HT-29 (cell line): ENCODE measurements at places on chromosomes 4 and X.

- no peak for DNase-seq
These were observed 1882.9 kb upstream of the AGA start for GRCh38 chr4:179325181-179325580.

GRCh38 chr4:140680686-140681085 is 75.5 kb downstream of the TBC1D9 start:
- no peak for DNase-seq

DNA sequence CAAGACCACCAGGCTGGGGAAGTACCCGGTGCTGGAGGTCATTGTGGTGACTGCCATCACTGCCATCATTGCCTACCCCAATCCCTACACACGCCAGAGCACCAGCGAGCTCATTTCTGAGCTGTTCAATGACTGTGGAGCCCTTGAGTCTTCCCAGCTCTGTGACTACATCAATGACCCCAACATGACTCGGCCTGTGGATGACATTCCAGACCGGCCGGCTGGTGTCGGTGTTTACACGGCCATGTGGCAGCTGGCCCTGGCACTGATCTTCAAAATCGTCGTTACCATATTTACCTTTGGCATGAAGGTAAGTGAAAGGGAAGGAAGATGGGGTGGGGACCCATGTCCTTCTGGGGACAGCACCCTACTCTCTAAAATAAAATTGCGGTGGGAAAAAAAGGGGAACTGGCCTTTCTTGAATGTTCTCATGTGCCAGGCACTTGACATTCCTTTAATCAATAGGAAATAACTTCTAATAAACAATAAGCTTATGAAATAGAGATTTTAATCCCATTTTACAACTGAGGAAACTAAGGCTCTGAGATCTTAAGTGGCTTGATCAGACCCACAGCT is 51.6 kb downstream of the CLCN4 start:
- DNase-seq = no peak

- DNase-seq = no peak
These were observed 530.7 kb downstream of the CWH43 start for GRCh38 chr4:49516796-49517195.

- no peak for DNase-seq
These were observed 641.9 kb downstream of the NLGN4X start for GRCh38 chrX:5586726-5587125.

DNA sequence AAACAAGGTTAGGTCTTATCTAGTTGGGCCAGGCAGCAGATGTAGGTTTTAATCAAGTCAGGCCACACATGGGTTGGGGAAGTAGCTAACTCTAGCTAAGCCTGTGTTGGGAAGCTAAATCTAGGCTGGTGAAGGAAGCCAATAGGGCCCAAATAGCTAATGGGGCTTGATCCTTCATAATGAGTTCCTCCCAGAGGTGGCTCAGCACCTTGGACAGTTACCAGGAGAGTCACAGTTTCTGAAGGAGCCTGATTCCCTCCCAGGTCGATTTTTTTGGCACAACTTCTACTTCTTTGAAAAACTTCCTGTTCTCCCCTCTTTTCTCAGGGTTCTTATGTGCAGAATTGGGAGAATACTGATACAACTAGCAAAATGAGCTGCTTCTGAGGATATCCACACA is 242.5 kb upstream of the PRPS2 start:
- peak; percentile 9 for DNase-seq

DNA sequence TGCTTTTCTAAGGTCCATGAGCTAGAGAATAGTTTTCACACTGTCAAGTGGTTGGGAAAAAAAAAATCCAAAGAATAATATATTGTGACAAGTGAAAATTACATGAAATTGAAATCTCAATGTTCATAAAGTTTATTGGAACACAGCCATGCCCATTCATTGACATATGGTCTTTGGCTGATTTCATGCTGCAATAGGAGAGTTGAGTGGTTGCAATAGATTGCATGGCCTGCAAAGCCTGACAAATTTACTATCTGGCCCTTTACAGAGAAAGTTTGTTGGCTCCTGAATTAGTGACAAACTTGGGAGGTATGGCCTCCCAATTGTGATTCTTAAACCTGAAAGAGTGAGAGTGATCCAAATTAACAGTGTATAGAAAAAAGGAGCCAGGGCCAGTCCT is 115.5 kb upstream of the FAM9C start:
- no peak for DNase-seq

DNA sequence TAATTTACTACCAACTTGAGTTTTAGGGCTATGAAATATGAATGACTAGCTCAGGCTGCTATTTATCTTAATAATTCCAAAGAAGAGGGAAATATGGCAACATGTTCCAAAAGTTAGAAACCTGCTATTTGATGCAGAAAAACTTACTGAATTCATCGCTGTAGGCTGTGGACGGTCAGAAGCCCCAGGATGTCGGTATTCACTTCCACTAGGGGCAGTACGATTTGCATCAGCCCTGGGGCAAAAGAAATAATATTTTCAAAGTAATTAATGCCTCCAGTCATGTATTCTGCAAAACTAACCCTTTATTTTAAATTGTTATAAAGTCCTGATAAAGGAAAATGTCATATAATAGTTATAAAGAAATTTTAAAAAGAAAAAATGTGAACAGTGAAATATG is 4.5 kb downstream of the PLRG1 start:
- no peak for DNase-seq

GRCh38 chrX:22666441-22666840 is 333.3 kb upstream of the DDX53 start:
- peak; percentile 53 for DNase-seq

DNA sequence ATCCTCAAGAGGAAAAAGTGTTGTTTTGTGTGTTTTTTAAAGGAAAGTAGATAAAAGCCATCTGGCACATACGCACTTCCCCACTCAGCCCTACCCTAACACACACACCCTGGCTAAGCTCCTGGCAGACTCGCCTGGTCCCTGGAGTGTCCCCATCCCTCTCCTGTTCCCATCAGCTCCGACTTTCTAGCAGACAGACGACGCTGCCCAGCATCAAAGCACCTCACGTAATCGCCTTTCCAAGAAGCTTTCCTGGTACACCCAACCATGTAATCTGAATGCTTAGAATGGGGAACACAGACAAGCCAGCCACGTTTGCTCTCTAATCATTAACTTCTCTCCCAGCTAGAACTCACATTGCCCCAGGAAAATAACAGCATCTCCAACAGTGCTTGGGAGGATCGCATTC is 116.2 kb downstream of the AFAP1 start:
- no peak for DNase-seq

GRCh38 chr4:24637173-24637572 is 52.8 kb upstream of the DHX15 start:
- DNase-seq = no peak

DNA sequence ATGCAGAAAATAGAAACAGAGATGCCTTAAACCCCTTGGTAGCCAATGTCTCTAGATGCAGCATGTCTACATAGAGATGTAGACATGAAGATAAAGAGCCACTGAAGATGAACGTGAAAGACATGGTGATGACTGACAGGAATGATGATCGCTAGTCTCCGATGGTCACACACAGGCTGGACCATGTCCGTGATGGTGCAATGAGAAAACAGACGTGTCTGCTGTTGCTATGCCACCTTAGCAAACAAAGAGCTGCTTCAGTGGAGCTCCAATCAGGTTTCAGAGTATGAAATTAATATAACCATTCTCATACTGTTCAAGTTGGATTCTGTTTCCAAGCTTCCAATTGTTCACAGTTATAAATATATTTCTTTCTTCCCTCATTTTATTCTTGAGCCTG is 256.5 kb downstream of the CAMK2D start:
- DNase-seq = no peak

DNA sequence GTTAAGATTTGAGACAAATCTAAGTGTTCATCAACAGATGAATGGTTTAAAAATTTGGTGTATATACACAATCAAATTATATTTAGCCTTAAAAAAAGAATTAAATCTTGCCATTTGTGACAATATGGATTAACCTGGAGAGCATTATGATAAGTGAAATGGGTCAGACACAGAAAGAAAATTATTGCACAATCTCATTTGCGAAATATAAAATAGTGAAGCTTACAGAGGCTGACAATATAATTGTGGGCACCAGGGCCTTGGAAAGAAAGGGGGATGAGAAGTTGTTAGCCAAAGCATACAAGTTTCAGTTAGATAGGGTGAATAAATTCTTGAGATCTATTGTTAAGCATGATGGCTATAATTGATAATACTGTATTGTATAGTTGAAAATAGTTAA is 883.0 kb downstream of the TECRL start:
- no peak for DNase-seq

DNA sequence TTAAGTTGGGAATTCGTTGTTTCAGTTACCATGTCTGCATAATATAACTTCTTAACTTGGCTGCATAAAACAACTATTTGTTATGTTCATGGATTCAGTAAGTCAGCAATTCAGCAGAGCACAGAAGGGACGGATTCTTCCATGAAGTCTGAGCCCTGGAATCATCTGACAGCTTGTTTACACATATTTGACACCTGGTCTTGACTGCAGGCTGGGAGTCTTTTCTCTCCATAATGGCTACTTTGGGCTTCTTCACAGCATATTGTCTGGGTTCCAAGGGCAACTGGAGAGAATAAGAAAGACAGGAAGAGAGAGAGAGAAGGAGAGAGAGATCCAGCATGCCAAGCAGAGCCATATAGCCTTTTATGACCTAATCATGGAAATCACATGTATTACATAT is 23.1 kb downstream of the CENPC start:
- no peak for DNase-seq

DNA sequence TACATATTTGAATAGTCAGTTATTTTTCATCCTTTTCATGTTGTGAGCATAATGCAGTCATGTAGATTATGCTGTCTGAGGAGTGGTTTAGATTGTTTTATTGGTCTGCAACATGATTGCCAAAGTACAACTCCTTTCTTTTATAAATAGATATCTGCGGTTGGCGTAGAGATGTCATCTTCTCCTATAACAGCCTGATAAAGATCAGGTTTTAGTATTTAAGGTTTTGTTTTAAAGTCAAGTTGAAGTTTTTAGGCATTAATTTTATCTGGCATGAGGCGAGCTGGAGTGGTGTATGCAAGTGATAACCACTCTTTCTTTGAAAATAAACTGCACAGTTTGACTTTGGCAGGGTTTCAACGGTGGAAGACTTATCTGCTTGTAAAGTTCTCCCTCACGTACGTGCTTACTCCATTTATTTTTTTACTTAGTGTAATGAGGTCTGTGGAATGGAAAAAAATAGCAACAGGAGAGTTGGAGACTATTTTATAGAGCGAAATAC is 126.3 kb downstream of the FBXO8 start:
- no peak for DNase-seq

DNA sequence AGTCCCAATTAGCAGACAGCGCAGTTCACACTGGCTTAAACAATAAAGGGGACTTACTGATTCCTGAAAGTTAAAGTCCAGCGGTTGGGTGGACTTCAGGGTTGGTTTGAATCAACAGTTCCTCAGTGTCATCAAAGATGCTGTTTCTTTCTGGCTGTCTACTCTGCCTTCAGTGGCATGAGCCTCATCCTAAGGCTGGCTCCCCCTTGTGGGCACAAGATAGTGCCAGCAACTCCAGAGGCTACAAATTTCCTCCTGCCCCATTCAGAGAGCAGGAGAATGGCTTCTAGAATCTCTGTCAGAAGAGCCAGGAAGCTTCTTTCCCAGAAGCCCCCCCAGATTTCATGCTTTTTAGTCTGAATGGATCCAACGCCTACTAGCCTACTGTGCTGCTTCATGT is 82.4 kb upstream of the MTM1 start:
- DNase-seq = peak; percentile 70

DNA sequence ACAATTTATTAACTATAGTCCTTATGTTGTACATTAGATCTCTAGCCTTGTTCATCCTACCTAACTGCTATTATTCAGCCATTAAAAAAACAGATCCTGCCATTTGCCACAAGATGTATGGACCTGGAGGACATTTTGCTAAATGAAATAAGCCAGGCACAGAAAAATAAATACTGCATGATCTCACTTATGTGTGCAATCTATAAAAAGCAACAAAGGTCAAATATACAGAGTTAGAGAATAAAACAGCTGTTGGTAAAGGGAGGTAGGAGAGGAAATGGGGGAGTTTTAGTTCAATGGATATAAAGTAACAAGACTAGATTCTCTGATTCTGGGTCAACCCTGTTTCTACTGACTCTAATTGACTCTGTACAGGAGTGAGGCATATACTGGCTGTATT is 103.3 kb upstream of the FAM9C start:
- DNase-seq = no peak

GRCh38 chr4:157004279-157005161 is 32.9 kb upstream of the PDGFC start:
- no peak for DNase-seq

GRCh38 chr4:163707873-163708272 is 213.4 kb downstream of the TMA16 start:
- no peak for DNase-seq

DNA sequence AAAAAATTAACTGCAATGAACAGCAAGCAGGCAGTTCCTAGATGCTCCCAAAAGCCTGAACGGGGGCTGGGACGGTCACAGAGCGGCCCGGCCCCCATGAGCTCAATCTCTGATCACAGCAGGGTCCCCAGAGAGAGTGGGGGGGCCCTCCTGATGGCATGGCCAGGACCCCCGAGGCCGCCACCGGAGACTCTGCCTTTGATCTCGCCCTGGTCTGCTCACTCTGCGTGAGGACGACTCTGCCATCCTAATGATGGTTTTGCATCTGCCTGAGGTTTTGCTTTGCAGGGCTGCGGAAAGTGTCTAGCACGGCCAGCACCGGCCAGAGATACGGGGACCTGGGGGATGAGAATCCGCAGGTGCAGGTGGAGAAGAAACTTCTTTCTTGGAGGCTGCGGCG is 103.8 kb downstream of the SHOX start:
- no peak for DNase-seq

DNA sequence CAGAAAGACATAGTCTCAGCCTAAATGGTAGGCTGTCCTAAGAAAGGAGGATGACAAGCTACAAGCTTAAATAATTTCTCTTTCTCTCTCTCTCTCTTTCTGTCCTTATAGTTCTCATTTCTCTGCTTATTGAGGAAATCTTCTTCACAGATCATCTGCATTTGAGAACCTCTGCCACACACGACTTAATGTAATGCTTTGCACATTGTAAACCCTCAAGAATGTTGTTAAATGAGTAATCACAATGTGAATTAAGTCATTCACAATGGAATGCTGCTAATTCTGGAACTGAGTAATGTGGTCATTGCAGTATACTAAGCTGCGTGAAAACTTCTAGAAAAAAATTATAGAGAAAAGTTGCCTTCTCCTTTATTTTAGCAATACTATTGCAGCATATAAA is 508.9 kb upstream of the FTHL17 start:
- DNase-seq = no peak

DNA sequence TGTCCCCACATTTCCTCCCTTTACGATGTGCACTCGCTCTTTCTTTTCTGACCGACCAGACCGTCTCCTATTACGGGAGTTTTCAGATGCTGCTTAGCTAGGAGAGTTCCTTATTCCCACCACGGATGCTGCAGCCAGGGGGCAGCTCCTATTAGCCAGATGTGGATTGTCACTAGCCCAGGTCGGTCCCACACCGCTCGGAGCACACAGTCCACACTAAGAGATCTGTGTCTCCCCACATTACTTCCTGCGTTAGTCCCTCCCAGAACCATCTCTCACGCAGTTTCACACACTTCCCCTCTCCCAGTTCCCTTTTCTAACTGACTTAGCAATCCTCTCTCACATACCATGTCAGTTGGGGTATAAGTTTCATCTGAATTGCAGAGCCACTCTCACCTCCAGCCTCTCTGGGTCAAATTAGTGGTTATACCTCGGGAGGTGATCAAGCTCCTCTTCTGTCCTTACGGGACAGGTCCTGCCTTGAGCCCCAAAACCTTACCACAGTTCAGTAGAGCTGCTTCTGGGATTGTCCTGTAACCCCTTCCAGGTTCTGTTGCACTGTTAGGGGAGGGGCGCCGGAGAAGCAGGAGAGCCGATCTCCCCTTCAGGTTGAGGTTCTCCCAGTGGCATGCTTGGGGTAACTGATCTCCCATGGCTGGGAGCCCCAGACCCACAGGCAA is 28.2 kb downstream of the SULT1E1 start:
- peak; percentile 7 for DNase-seq
